ENCODE measurements at places on chromosomes 7 and 10.
A peak's percentile ranks its signal among the peaks of the same experiment; 100 is the strongest.

GRCh38 chr7:27297356-27297755 is 54.8 kb downstream of the EVX1 start:
- DNase-seq = no peak

- DNase-seq = no peak
Measured at GRCh38 chr7:18762189-18762588, 266.6 kb downstream of the HDAC9 start.

DNA sequence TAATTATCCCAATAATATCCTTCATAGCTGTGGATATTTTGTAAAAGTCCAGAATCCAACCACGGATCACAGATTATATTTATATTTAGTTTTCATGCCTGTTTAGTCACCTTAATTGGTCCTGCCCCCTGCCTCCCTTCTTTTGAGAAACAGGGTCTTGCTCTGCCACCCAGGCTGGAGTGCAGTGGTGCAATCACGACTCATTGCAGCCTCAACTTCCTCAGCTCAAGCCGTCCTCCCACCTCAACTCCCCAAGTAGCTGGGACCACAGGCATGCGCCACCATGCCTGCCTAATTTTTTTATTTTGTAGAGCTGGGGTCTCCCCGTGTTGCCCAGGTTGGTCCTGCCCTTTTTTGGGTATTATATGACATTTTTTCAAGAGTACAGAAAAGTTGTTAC is 129.4 kb downstream of the KAT6B start:
- no peak for DNase-seq

DNA sequence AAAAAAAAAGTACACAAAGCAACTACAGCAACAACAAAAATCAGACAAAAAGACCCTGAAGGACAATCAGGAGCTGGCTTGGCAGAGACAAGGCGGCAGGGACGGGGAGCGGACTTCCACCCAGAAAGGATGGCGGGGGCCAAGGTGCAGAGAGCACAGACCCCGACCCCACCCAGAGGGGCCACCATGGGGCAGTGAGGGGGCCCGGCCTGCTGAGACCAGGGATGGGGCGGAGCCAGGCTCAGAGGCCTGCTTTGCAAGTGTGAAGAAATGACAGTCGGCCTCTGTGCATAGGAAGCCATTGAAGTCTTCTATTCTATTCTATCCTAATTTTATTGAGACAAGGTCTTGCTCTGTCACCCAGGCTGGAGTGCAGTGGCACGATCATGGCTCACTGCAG is 82.0 kb downstream of the ELFN1 start:
- no peak for DNase-seq

DNA sequence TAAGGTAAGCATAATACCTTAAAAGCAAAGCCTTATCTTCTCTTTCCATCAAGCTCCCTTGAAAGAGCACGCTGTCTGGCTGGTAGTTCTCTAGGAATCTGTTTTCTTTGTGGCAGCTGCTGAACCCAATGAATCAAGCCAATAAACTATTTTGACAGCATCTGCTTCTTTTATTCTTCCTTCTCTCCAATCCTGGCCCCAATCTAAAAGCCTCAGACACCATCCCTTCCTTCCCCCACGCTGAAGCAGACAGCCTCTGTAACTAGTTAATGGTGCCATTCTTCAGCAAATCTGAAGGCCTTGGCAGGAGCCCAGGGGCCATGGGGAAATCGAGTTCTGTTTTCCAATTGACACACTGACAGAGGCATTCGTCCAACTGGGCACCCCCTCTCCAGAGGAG is 186.6 kb upstream of the LYZL1 start:
- DNase-seq = no peak

DNA sequence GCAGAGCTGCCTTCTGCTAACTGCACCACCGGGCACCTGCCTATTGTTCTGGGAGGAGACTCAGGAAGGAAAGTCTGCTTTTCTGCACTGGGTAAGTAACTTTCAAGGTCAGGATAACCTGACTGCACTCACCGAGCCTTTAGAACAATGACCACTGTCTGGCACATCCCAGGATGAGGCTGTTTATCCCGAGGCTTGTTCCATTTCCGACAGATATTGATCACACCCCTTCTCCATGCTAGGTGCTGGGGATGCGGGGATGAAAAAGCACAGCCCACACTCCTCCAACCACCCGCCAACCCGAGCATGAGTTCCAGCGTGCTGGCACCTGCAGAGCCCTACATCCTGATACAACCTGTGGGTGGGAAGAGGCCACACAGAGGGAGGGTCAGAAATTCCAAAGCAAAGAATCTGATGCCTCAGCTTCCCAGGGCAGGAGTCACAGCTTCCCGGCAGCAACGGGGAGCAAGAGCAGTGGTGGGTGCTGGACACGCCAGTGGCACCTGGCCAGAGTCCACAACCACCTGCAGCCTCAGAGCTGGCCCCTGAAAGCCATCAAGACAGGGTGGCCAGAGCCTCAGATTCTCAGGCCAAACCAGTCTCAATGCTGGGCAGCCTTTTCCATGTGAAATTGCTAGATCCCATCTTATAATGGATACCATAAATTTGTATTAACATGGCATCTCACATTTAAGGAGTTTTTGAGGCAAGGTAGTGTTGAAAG is 34.9 kb upstream of the CNPY1 start:
- DNase-seq = no peak

- DNase-seq = no peak
Measured at GRCh38 chr7:157690833-157691585, 354.2 kb downstream of the DNAJB6 start.

DNA sequence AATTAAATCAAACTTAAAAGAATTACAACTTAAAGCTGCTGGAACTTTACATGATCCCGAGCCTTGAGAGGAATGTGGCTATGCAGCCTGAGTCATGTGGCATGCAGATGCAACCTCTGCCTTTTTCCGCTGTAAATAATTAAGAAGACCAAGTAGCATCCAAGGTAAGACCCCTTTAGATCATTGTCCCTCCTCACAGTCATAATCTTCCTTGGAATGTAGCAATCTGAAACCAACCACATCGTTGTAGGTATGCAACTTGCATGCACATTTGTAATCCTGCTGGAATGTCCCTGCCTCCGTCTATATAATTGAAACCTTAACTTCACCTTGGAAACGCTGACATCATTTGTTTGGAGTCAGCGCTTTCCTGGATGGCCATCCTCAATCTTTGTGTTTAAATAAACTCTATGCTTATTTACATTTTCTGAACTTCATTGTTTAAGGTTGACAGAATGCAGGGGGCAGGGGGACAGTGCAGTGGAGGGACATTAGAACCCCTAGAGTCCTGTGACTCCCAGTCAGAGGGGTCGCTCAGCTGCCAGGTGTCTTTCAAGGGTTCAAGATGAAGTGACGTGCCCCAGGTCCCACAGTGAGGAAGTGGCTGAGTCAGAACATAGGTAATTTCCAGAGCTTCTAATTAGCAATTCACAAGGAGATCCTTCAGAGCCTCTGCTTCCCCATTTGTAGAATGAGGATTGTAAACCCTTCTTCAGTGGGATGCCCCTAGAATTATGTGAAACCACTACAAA is 110.7 kb downstream of the RALA start:
- no peak for DNase-seq

DNA sequence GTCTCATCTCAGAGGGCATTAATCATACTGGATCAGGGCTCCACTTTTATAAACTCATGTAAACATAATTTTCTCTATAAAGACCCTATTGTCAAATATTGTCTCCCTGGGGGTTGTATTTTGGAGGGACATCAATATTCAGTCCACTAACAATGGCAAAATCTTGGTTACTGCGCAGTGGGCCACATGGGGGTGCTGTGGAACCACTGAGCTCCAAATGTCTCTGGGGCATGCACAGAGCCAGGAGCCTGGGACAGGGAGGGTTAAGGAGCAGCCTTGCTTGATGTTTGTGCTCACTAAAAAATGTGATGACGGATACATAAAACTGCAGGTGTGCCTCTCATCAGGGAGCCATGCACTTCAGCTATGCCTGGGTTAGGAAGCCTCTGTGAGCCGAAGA is 62.1 kb upstream of the PRSS58 start:
- DNase-seq = no peak

DNA sequence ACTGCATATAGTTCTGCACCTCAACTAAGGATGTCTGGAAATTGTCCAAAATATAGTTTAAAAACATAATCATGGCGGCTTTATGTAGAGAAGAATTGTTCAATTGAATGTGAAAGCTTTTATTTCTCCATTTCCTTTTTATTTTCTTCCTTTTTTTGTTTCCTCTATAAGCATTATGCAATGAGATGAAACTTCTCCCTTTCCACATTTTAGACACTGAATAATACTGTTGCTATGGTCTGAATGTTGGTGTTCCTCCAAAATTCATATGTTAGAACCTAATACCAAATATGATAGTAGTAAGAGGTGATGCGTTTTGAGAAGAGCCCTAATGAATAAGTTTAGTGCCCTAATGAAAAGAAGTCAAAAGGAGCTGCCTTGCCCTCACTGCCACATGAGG is 175.0 kb downstream of the RNLS start:
- DNase-seq = no peak

- DNase-seq = no peak
Measured at GRCh38 chr7:21965291-21965690, 19.6 kb upstream of the CDCA7L start.

DNA sequence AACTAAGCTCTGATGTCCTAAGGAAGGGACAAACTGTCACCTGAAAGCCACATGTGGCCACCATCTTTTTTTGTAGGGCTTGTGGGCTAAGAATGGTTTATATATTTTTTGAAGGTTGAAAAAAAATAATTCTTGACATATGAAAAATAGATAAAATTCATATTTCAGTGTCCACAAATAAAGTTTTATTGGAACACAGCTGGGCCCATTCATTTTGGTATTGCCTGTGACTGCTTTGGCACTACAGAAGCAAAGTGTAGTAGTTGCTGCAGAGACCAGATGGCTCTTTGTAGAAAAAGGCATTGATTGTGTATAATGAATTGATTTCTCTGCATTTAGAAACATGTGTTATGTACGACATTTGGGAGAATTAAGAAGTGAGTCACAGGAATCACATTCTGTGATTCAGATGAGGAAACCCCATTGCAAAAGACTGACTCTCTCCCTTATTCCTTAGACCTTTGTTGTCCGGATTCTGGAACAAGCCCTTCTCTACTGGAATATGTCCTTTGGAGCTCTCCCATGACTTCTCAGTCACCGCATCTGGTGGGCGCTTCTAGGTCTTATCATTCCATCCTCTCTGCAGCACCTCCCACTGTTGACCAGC is 438.7 kb downstream of the LRMDA start:
- no peak for DNase-seq

DNA sequence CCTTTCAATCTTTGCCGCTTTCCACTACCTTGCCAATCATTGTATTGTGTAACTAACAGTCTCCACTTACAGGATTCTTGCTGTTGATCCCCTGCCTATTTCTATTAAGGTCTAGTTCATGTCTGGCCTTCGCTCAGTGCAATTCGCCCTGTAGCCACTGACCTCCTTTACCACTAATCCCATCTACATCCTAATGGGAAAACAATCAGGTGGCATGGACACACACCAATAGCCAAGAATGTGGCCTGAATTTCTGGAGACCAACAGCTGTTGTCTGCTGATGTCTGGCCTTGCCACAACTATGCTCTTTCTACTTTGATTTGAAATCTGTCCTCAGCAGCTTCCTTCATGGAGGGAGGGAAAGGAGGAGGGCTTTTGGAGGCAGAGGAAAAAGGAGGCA is 546.2 kb downstream of the SORCS3 start:
- no peak for DNase-seq

DNA sequence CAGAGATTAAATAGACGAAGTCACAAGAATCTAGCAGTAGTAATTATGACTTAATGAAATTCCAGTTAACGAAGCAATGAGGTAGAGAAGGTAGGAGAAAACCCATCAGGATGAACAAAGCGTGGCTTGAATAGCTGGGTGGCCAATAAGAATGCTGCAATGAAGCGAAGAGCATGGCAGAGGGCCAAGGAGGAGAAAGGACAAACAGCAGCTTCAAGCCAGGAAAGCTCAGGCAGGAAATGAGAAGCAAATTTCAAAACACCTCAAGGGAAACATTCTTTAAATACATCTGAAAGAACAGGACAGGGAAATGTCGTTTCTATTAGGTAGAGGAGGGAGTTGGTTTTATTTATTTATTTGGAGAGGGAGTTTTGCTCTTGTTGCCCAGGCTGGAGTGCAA is 122.5 kb downstream of the KIAA1217 start:
- DNase-seq = peak; percentile 12

GRCh38 chr7:98357751-98358161 is 43.1 kb downstream of the BAIAP2L1 start:
- peak; percentile 89 for DNase-seq

GRCh38 chr7:157721468-157722136 is 384.8 kb downstream of the DNAJB6 start:
- DNase-seq = no peak

DNA sequence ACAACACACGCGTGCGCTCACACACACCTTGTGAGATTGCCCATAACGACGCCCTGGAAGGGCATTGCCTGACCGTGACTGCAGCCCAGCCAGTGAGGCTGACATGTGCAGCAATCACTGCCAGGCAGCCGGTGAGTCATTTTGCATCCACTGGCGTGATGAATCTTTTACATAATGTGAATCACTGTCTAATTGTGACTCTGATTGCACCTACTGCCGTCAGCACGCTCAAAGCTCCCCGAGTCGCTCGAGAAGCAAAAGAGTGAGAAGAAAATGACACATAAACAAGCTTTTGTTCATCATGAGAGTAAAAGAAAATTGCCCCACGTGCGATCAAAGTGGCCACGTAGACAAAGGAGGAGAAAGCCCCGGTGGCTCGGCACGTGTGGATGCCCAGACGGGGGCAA is 117.4 kb upstream of the PFKP start:
- DNase-seq = peak; percentile 26

- DNase-seq = no peak
Measured at GRCh38 chr7:30146127-30146612, 11.4 kb downstream of the MTURN start.

DNA sequence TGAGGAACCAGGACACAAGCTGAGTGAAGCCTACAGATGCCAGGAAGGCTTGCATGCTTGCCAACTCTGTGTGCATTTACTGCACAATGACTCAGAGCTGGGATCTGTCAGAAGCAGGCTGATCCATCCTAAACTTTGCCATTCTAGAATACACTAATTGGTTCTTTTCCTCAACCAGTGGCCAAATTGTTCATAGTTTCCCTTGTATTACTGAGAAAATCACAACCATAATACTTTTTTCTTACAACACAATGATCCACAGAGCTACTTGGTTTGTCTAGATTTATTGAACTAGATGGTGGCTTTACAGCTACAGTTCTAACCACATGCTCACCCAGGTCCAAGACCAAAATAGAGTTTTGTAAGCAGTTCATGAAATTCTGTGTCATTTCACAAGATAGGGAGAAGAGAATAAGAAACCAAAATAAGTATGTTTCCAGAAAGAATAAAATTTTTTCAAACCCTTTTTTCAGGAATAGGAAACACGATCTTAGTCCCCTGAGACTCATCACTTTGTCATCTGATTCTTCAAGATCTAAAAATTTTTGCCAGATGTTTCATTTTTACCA is 21.0 kb upstream of the LRRC17 start:
- peak; percentile 53 for DNase-seq

DNA sequence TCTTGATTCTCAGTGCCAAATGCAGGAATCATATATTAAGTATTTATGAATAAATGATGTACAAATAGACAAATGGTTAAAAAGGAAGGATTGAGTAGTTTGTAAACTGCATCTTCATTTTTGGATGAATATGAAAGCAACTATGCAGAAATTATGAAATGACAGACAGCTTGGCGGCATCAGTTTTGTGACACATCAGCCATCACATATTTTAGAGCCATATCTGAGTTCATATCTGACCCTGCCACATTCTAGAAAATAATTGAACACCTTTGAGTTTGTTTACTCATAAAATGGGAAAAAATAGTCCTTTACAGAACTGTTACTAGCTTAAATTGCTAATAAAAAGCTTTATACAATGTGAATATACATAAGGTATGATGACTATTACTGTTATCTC is 448.2 kb downstream of the KIF20B start:
- DNase-seq = no peak

Measured in A549 (cell line).